NCI-H748 treated with DMSO at 0.1 percent for 48 hours (cell line): ENCODE measurements at places on chromosomes 3 and 15.

DNA sequence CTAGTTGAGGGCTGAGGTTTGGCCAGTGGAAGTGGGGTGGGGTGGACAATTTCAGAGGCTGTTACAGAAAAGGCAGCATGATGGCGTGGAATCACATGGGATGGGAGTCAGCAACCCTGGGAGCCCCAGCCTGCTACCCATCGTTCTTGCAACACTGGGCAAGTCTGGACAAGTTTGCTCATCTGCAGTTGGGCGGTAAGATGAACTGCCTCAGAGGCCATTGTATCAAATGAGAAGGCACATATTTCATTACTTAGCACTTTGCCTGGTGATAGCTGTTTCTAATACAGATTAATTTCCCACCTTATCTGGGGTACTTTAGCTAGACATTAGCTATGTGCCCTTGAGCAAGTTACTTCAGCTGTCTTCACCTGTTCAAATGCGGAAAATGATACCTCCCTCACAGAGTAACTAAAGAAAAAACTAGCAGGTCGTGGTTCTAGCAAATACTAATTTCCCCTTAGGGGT lies 248.9 kb downstream of the THSD4 start:
- DNase-seq, result peak; percentile 65

- DNase-seq, result no peak
Observed at GRCh38 chr3:16548721-16549120, 35.2 kb upstream of the RFTN1 start.

- DNase-seq, result no peak
Observed at GRCh38 chr3:66425032-66425431, 75.8 kb downstream of the LRIG1 start.

DNA sequence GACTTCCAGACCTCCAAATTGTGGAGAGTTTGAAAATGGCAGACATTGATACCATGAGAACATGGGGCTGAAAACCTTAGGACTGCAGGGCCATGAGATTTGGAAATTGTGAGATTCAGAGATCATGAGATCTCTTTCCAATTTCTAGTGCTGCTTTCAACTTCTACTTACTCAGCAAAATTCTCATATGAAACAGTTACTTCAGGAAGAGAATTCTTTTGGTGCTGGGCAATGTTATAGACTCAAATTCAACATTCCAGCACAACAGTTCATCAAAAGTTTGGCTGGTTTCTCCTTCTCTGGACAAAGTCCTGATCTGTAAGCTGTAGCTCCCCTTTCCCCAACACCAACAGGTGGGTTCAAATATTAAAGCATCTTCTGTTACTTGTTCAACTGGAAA lies 506.9 kb upstream of the NECTIN3 start:
- DNase-seq, result no peak

DNA sequence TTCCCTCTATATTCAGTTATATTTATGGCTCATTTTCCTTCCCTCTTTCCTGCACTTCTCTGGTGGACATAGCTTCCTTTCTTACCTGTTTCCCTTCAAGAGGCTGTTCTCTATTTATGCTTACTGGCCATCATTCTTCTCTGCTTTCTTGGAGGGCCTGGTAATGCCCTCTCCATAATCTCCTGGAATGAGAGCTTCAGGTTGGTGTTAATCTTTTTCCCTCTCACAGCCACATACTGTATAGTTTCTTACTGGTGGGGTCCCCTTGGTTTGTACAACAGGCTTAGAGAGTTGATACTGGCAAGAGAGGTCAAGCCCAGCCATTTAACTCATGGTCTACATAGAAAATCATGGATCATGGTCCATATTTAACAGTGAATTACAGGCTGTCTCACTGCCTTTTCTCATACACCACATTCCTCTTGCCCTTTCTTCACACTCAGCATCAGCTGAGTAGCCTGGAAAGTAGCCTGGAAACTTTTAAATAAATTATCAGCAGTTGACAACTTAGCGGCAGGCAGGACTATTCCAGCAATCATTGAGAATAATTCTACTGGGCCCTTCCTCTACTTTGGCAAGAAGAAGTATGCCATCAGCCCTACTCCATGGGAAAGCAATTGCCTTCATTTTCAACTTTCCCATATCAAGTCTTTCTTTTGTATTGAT lies 38.0 kb upstream of the DPH6 start:
- DNase-seq, result no peak

- no peak for DNase-seq
Observed at GRCh38 chr15:77611767-77612166, 20.9 kb downstream of the LINGO1 start.

DNA sequence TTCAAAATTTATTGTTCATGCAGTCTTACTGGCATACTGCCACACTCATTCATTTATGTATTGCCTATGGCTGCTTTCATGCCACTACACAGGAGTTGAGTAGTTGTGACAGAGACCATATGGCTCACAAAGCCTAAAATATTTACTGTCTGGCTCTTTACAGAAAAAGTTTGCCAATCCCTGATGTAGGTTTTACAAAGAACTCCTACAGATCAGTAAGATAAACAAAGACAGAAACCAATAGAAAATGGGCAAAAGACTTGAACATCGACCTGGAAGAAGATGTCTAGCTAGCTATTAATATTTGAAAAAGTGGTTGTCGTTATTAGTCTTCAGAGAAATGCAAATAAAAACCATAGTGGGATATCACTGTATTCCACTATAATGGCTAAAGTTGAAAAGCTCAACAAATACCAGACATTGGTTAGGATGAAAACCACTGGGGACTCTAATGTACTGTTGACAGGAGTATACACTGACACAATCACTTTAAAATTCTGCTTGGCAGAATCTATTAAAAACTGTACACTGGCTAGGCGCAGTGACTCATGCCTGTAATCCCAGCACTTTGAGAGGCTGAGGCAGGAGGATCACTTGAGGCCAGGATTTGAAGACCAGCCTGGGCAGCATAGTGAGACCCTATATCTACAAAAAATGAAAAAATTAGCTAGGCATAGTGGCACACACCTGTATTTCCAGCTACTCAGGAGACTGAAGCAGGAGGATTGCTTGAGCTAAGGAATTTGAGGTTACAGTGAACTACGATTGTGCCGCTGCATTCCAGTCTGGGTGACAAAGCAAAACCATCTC lies 87.7 kb downstream of the NEO1 start:
- no peak for DNase-seq

GRCh38 chr15:67170143-67170925 lies 84.1 kb downstream of the AAGAB start:
- DNase-seq, result no peak
